ENCODE measurements at places on chromosomes 12 and 14. TPM values are rescaled to one million over a fixed set of nuclear protein-coding genes. Genes with fewer than 3 reads are reported as not detected.

Gene FGF23
- total RNA-seq: not detected

Gene POTEG
- total RNA-seq: not detected

Gene FOXA1
- total RNA-seq: under 0.01 TPM

Gene ITGB7
- total RNA-seq: under 0.01 TPM

Gene NRXN3
- total RNA-seq: 0.15 TPM

Gene PTCSC3
- total RNA-seq: not detected

Gene CHMP4A
- 32.4 TPM for total RNA-seq

Gene PRR4
- 0.34 TPM for total RNA-seq

Gene BEST3
- not detected for total RNA-seq

Gene AEBP2
- total RNA-seq: 5.7 TPM

Gene SMIM41
- not detected for total RNA-seq

Gene LRP1-AS
- total RNA-seq: not detected

Gene ZNF219
- 2.2 TPM for total RNA-seq

Gene KITLG
- total RNA-seq: 22.4 TPM

Gene RND1
- not detected for total RNA-seq
